SJSA1 (cell line): ENCODE measurements at places on chromosomes 11 and 22.
A peak's percentile ranks its signal among the peaks of the same experiment; 100 is the strongest.

DNA sequence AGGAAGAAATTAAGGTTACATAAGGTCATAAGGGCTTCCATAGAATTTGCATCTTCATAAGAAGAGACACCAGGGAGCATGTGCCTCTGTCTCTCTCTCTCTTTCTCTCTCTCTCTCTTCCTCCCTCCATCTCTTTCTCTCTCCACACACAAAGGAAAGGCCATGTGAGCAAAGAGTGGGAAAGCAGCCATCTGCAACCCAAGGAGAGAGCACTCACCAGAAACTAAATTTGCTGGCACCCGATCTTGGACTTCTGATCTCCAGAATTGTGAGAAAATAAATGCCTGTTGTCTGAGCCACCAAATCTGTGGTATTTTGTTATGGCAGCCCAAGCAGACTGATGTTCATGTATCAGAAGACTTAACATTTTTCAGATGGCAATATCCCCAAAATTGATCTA lies 6.4 kb upstream of the KRTAP5-10 start:
- DNase-seq = no peak

- no peak for DNase-seq
Observed at GRCh38 chr11:119338318-119338890, 2.3 kb downstream of the C1QTNF5 start.

DNA sequence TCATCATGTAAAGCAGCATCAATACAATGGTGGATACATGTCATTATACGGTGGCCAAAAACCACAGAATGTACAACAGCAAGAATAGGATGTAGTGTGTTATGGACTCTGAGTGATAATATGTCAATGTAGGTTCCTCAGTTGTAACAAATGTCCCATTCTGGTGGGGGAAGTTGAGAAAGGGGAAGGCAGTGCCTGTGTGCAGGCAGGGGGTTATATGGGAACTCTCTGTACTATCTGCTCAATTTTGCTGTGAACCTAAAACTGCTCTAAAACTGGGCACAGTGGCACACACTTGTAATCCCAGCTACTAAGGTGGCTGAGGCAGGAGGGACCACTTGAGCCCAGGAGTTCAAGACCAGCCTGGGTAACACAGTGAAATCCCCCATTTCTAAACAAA lies 5.9 kb downstream of the CHKA start:
- no peak for DNase-seq

DNA sequence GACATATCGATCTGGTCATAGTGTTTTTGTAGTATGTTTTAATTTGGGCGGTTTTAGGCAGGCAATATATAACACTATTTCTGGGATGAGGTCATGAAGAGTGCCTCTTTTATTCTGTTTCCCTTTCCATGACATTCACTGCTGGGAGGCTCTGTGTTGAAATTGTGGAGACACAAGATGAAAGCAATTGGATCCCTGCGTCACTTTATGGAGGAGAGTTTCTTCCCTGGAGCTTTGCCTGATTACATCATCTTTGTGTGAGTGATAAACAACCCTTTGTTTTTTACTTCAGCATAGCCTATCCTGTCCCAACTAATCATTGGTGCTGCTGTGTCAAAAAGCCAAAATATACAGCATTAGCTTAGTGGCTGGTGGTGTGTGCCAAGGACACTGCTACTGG lies 48.6 kb downstream of the PARVG start:
- DNase-seq = no peak

GRCh38 chr11:65047581-65048422 lies 6.8 kb downstream of the SAC3D1 start:
- no peak for DNase-seq

GRCh38 chr11:58928107-58928499 lies 11.2 kb upstream of the GLYATL1 start:
- no peak for DNase-seq

GRCh38 chr22:46744581-46744980 lies 6.5 kb upstream of the CERK start:
- DNase-seq = no peak

GRCh38 chr11:128208329-128209137 lies 378.8 kb downstream of the ETS1 start:
- peak; percentile 69 for DNase-seq

DNA sequence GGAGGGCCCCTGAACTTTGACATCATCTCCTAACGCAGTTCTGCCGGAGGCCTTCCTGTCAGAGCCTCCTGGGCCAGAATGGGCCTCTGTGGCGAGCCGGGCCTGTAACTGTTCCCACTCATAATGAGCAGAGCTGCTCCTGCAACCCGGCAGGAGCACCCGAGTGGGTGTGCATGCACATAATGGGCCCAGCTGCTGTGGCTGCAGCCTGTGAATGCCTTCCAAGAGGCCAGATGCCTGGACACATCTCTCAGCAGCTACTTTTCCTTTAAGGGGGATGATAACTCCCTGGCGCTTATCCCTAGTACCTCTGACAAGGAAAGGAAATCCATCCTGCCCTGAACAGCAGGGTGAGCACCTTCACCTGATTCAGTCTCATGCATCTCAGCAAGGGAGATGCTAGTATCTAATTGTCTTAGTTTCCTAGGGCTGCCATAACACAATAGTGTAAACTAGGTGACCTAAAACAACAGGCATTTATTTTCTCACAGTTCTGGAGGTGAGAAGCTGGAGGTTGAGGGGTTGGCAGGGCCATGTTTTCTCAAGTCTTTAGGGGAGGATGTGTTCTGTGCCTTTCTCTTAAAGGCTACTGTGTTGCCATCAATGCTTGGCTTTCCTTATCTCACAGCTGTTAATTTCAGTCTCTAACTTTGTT lies 120.5 kb downstream of the TEAD1 start:
- no peak for DNase-seq

DNA sequence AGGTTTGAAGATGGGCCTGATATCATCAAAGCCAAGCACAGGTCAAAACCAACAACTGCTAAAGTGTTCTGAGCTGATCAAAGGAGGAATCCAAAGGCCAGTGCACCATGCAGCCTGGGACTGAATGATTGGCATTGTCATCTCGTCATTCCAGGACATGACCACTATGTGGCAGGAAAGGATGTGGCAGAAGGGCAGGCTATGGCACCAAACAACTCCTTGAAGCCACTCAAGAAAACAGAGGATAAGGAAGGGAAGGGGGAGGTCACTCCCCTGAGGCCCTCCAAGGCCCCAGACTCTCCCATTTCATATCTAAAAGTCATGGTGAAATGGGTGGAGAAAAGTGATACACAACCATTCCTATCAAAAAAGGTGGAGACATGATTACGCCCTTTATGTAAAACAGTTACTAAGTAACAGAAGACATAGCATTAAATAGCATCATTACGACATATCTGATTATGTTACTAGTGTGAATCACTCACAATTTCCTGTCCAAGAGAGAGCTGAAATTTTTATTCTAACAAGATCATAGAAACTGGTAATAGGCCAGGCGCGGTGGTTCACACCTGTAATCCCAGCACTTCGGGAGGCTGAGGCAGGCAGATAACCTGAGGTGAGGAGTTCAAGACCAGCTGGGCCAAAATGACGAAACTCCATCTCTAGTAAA lies 49.3 kb downstream of the AHNAK start:
- peak; percentile 69 for DNase-seq

DNA sequence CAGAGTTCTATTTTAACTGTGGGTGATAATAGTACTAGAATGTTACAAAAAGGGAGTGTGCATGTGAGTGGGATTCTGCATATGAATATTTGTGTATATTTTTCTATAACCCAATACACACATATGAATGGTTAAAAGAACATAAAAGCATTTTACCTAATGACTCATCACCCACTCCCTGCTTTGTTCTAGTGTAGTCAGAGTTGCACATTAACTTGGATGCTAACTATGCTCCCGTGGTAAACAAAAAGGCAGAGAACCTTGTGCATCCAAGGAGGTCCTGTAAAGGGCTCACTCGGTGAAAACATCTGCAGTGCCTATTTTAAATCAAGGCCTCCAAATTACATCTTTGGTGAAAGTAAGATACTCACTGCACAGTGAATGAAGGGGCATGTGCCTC lies 1289.4 kb downstream of the LRRC4C start:
- DNase-seq = no peak

- no peak for DNase-seq
Observed at GRCh38 chr22:32951076-32951806, 106.9 kb downstream of the SYN3 start.

GRCh38 chr11:104254347-104254746 lies 90.4 kb upstream of the PDGFD start:
- no peak for DNase-seq

DNA sequence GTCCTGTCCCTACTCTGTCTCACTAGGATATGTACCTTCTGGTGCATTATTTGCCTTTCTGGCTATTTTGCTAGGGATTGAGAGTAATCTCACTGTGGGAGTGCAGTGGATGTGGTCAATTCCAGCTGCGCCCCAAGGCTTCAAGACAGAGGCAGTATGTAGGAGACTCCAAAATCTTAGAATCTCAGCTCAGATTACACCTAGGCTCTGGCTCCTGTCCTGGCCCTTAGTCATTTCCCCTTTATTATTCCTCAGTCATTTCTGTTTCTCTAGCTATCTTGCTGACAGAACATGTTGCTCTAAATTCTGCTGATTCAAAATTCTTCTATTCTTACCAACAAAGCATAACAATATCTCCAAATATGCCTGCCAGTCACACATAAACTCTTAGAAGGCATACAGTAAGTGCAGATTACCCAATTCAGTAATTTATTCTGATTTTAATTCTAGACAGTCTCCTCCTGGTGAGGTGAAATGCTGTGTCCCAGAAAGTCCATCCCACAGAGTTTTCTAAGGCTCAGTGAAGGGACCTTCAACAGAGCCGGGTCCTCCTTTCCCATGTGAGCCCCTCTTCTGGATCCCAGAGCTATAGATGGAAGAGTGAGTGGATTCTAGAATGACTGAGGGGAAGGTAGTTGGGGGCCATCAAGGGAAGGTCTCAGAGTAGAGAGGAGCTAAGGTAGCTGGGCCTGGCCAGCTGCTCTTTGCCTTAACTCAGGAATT lies 24.3 kb upstream of the GLYATL1 start:
- DNase-seq = no peak

DNA sequence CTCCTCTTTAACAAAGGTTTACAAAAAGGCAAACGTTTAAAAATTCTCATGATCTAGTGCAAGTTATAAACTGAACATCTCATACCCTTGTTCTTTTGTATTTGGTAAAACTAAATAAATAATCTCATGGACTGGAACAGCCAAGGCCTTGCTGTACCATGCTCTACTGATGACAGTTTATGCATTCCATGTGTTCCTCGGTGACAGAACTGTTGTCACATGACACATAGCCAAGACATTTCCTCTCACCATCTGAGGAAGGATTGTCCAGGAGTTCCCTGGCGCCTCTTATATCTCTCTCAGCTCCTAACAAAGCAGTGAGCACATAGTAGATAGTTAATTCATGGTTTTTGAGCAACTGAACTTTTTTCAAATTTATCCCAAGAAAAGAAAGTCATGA lies 12.6 kb downstream of the CCDC83 start:
- DNase-seq = peak; percentile 50

- DNase-seq = no peak
Observed at GRCh38 chr22:27723708-27724107, 77.8 kb downstream of the MN1 start.

- DNase-seq = no peak
Observed at GRCh38 chr22:26194313-26194712, 25.1 kb downstream of the SEZ6L start.

- no peak for DNase-seq
Observed at GRCh38 chr11:24934733-24935439, 438.0 kb downstream of the LUZP2 start.

- DNase-seq = no peak
Observed at GRCh38 chr11:133078591-133079404, 453.5 kb downstream of the OPCML start.

GRCh38 chr11:92152245-92152644 lies 72.4 kb upstream of the FAT3 start:
- DNase-seq = no peak

DNA sequence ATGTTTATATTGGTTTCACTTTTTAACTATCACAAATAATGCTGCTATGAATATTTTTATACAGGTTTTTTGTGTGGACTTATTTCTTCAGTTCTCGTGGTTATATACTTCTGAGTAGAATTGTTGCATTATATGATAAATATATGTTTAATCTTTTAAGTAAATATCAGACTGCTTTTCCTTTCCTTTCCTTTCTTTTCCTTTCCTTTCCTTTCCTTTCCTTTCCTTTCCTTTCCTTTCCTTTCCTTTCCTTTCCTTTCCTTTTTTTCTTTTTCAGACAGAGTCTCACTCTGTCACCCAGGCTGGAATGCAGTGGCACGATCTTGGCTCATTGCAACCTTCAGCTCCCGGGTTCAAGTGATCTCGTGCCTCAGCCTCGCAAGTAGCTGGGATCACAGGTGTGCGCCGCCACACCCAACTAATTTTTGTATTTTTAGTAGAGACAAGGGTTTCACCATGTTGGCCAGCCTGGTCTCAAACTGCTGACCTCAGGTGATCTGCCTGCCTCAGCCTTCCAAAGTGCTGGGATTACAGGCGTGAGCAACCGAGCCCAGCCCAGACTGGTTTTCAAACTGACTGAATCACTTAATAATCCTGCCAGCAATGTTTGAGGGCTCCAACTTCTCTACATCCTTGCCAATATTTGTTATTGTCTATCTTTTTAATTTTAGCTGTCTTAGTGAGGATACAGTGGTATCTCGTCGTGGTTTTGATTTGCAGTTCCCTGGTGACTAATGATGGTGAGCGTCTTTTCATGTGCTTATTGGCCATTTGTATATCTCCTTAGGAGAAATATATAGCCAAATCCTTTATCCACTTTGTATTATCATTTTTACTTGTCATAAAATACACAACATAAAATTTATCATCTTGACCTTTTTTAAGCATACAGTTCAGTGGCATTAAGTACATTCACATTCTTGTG lies 21.9 kb downstream of the HTR3B start:
- no peak for DNase-seq
